ENCODE measurements at places on chromosomes 11 and 22.

DNA sequence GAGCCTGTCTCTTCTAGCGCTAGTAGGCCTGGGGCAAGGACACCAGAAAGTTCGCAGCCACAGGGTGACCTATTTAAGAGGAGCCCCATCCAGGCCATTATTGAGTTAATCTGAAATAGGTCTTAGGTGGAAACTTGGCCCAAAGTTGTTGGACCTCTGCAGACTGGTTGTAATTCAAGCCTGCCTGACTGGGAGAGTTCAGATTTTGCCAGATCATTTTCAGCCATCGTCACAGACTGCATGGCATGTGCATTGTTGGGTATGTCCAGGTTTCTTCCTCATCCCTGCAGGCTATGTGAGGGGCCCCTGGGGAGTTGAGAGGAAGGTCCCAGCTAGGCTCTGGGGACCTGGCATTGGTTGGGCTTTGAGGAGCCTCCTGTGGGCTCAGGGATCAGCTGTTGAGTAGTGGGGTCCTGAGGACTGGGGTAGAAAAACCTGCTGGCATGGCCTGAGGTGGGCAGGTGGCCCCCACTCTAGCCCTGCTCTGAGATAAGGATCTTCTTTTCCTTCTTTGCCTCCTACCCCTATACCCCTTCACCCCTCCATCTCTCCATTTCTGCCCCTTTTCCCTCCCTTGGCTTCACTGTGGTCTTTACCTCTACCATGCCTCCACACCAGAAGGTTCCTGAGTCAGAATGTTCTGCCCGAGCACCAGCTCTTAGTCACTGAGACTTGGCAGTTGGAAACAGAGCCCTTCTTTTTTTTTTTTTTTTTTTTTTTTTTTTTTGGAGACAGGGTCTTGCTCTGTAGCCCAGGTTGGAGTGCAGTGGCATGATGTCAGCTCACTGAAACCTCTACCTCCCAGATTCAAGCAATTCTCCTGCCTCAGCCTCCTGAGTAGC is 112.7 kb downstream of the MORC2 start:
- DNase-seq, result no peak

DNA sequence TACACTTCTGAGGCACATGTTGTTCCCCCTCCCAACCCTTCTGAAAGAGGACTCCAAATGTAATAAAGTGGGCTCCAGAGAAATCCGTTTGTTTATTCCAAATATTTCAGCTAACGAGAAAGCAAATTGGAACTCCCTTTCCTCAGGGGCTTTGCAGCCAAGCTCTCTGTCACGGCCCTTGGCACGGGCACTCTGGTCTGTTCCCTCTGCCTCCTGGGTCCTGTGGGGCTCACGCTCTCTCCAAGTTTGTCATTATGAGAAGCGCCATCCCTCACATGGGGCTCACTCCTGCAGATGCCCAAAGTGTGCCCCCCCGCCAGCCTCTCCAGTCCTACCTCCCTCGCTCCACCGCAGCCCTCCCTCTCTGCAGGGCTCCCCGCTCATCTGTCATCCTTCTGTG is 125.4 kb upstream of the POU2AF2 start:
- DNase-seq, result no peak

DNA sequence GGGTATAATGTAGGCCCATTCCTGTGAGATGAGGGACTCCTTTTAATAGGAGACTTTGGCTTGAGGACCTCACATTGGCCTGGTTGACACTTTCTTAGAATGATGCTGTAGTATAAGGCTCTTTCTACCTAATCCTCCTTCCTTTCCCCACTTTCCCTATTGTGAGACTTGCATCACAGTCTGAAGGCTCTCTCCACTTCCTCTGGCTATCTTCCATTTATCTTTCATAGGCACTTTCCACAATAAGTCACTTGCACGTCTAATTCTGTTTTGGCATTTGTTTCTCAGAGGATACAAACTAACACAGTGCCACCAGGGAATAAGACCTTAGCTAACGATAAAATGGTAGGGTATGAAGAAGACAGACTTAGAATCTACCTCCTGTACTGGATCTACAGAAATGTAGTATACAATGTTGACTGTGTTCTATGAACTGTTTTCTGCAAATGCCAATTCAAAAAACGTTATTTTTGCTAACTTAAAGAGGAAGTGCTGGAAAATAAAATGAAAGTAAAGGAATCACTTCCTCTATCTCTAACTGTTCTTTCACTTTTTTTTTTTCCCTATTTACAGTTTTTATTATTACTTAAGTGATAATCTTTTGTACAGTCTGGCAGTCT is 17.9 kb upstream of the PDE3B start:
- no peak for DNase-seq

- no peak for DNase-seq
Measured at GRCh38 chr11:110318638-110319404, 22.4 kb upstream of the RDX start.

DNA sequence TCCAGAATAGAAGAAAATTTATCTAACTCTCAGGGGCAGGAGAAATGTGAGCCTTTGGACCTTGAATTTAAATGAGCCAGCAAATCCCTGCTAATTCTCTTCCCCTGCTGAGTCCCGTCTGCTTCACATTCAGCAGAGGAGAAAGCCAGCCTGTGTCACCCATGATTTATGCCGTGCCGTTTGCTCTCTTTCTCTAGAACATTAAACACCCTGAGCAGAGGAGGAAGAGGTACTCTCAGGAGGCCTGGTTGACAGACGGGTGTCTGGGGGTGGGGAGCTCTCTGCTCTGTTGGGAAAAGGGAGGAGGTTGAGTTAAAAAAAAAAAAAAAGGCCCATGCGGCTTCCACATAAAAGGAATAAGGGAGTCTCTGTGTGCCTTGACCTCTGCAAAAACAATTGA is 11.3 kb upstream of the MTMR3 start:
- DNase-seq, result no peak

GRCh38 chr11:47051217-47051616 is 114.7 kb downstream of the CSTPP1 start:
- no peak for DNase-seq

- no peak for DNase-seq
Measured at GRCh38 chr11:117345039-117345438, 17.4 kb downstream of the CEP164 start.

- no peak for DNase-seq
Measured at GRCh38 chr11:87431392-87431791, 393.7 kb downstream of the TMEM135 start.

DNA sequence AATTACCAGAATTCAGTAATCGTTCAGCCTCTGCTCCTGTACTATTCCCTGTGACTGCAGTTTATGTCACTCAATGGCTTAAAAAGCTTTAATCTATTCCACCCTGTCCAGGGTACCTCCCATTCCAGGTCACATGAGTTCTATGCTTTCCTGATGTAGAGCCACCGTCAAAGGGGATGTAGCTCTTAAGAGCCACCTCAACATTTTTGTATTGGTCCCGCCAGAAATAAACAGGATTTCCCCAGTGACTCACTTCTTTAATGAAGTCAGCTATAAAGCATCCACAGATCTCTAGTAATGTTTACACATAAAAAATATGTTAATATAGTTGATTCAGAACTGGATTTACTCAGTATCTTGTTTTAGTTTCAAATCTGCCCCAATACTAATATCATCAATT is 1.3 kb upstream of the OR8D1 start:
- no peak for DNase-seq

DNA sequence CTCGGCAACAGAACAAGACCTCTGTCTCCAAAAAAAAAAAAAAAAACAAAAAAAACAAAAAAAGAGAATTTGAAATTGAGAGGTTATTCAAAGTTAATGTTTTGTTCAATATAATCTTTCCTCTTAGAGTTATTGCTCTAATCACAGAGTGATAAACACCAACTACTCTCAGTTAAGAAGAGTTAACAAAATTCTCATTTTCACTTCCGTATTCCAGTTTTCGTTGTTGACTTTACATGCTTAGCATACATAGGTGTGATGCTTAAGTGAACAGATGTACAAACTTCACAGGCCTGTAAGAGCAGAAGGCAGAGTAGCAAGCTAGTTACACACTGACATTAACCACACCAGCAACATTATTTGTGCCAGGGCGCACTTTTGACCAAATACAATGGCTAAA is 12.3 kb downstream of the EIF4ENIF1 start:
- no peak for DNase-seq

DNA sequence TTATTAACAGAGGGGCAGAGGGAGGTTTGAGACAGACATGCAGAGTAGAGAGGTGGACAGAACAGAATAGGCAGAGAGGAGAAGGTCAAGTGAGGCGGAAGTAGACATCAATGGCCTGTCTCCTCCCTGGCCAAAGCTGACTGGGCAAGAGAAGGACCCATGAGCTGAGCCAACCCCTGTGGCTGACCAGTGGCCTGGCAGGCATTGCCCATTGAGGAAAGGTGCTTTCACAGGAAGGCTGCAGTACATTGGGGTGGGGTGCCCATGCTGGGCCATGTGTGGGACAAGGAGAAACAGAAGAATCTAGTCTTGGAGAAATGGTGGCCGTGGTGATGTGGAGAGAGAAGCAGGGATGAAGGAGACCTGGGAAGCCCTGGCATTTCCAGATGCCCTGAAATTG is 76.0 kb downstream of the MYEOV start:
- no peak for DNase-seq

DNA sequence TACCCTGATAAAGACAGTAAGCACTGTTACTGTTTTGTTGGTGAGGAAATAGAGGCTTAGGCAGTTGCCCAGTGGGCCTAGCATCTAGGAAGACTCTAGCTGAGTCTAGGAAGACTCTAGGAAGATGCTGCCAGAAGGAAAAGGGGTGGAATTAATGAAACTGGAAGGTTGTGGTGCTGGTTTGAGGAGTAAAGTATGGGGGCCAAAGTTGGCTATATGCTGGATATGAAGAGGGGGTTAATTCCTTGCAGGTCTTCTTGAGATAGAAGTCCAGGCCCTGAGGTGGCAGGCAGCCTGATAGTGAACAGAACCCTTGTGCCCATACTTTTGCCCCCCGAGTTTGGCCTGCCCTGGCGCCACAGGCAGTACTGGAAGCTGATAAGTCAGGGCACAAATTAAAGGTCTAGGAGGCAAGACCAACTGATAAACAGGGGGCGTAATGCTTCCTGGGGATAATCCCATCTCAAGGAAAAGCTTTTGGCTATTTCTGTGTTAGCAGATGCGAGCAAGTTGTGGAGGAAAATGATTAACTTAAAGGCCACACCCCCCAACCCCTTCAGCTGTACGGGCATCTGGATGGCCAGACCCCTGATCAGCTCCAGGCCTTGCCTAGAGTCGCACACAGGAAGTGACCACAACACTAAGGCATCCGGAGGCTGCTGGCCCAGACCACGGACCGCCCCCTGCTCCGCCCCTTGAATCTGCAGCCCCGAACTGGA is 3.1 kb downstream of the ILK start:
- no peak for DNase-seq

DNA sequence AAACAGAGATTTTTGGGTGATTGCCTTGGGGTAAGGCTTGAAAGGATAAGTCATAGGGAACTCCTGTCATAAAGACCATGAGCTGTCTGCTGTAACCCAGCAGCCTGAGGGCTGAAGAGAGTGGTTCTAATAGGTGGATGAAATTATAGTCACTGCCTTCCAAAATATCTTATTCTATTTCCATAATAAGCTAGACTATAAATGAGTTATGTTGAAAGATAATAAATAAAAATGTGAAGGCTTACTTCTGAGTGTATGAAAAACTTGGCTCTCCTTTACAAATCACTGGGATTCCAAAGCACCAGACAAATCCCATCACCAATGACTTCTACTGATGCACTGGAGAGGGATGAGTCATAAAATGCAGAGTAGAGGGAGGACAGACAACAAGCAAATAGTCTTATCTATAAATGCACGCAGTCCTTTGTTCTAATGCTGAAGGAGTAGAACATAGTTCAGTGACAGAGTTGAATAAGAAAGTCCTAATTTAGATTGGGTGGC is 775.0 kb upstream of the LRRC4C start:
- no peak for DNase-seq

DNA sequence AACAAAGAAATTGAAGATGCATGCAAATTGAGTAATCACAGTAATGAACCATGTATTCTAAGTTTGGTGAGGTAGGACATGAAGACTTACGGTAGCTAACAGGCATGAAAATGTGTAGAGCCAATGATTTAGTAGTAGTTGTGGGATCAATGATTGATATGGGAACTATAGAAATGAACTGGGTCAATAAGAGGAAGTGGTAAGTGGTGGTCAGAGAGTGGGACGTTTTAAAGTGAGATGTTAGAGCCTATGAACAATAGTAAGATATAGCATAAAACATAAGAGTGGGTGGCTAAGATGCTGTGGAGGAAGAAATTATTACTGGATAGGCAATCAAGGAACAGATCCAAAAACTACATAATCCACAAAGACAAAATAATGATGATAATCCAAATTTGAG is 45.0 kb downstream of the DLG2 start:
- DNase-seq, result no peak

DNA sequence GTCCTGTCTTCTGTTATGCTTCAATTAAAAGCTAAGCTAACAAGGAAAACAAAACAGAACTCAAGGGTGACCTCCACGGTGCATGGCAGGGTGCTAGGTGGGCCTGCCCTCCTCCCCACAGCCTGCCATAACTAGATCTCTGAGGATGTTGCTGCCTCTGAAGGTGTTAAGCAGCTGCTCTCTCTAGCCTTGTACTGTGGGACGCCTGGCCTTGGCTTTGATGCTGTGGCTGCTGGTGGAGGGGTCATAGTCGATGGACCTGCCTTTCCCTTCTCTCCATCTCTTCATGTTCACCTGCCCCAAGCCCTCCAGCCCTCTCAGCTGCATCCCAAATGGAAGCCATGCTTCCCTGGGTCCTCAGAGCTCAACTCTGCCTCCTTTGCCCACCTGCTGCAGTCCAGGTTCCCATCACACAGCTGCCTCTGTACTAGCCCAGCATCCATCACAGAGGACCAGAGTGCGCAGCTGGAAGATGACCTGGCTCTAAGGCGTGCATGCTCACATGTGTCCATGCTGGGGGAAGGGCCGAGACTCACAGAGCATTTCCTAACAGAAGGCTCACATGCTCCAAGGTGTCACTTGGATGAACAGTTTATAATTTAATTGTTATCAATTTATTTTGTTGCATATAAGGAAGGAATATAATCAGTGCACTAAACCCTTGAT is 180.3 kb upstream of the E2F8 start:
- DNase-seq, result no peak

- DNase-seq, result no peak
Measured at GRCh38 chr22:31569126-31569525, 72.8 kb downstream of the SFI1 start.

GRCh38 chr11:118152552-118153471 is at the start of gene SCN4B:
Gene SCN4B, minus strand, starts transcription at chr11:118152823. Its CDS starts 150 bp downstream, at chr11:118152673.
- no peak for DNase-seq

GRCh38 chr22:24392218-24392931 is 35.0 kb upstream of the ADORA2A start:
- no peak for DNase-seq

DNA sequence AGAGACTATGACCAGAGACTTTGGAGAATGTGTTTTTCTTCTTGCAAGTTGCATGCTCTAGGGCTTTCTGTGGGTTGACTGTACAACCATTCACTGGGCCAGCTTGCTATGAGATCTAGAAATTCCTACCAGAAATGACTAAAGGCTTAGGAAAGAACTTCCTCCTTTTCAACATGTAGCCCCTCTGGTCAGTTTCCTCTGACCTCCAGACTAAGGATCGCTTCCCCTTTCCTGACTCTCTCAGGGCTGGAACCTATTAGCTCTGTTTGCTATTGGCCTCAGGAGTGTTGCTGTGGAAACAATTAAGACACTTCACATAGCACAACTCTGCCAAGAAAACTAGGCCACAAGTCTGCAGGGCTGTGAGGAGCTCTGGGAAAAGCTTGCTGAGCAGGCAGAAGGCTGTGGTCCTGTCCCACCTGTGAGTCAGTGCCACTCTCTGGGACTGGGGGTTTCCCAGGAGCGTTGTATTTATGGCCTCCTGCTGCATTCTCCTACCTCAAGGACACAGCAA is 10.7 kb downstream of the CRY2 start:
- peak; percentile 19 for DNase-seq

- DNase-seq, result no peak
Measured at GRCh38 chr22:23632178-23632577, at the start of gene DRICH1. Gene DRICH1, minus strand, starts transcription at chr22:23632321. Its CDS starts 298 bp downstream, at chr22:23632023.

- DNase-seq, result no peak
Measured at GRCh38 chr11:69377029-69377952, 83.3 kb downstream of the MYEOV start.
